ENCODE measurements at places on chromosomes 5 and 9.
A peak's percentile ranks its signal among the peaks of the same experiment; 100 is the strongest.

- no peak for DNase-seq
Measured at GRCh38 chr5:73417303-73418034, 31.1 kb downstream of the FOXD1 start.

DNA sequence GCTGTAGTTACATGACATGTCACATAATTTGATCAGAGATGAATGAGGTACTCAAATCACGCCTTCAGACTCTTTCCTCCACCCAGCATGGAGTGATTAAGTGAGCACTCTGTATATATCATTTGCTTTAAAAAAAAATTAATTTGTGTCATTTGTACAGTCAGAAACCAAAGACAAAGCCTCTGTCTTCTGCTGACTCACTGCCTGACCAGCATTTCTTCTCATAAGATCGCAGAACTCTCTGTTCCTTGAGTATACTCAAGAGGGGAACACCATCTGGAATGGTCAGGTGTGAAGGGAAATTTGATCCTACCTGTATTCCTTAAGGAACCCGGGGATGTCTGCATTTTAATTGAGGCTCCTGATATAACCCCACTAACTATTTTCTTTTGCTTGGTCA, 254.4 kb downstream of the FAM114A2 start:
- no peak for DNase-seq

DNA sequence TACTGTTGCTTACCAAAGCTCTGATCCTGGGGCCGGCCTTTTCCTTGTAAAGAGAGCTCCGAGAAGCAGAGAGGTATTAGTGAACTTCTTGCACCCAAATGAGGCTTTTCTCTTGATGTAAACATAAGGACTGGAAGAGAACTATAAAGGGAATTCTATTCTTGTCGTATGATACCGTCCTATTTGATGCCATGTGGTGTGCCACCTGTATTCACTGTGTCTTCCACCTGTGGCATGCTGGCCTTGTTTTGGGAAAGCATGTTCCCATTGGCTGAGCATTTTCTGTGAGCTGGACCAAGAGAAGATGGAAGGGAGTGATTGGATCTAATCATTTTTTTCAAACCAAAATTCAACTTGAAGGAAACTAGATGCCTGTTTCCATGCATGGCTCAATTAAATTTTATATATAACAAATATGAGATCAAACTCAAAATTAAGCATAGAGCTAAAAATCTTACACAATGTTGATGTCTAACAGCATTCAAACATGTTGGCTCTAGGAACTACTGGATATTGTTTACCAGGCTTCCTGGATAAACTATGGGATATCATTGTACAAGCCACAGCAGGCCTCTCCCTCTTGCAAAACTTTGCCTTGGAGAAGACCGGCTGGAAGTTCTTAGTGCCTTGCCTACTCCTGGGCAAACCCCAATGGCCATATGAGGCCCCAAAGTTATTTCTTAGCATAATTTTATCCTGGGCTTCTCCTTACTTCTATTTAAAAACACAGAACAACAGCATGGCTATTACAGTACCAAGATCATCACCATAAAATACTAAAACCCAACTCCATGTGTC, 115.3 kb downstream of the TSSK1B start:
- no peak for DNase-seq

GRCh38 chr5:41878643-41879478, 8.6 kb upstream of the OXCT1 start:
- no peak for DNase-seq

DNA sequence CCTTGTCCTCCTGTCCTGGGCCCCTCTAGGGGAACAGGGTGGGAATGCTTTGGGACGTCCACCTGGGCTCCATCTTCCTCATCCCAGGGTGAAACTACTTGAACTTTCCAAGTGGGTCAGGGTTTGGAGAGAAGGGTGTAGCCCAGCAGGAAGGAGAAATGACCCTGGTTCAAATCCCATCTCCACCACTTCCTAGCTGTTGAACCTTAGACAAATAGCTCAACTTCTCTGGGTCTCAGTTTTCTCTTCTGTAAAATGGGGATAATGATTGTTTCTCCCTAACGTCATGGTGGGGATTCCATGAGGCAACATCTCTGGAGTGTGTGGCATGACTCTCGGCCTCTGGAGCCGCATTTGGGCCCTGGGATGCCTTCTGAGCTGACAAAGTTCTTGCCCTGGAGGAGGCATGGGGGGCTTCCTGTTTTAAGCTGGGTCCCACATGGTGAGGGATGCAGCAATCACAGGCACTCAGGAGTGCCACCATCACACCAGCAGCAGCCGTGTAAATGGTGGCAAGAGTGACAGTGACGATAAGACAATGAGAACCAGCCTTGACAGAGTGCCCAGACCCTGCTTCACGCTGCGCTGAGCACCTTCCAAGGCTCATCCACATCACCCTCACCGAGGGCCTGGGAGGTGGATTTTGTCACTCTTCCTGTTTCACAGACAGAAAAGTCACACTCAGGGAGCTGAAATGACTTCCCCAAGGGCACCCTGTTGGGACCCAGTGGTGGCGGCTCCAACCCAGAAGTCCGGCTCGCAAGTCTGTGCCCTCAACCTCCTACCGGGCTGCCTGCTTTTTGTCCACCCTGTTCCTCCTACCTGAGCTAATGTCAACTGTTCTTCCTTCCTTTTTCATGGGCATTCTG, 69.5 kb upstream of the IER5L start:
- no peak for DNase-seq

DNA sequence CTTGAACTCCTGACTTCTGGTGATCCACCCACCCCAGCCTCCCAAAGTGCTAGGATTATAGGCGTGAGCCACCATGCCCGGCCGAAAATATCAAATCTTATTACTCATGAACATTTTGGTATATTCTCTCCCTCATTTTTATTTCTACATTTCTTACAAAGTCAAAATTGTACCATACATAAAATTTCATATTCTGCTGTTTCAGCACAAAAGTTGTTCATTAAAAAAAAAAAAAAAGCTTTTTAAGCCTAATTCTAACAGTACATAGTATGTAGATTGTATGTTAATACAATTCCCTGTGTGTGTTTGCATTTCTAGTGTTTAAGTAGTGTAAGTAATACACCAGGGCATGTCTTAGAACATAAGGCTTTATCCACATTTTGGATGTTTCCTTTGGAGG, 14.9 kb downstream of the BNIP1 start:
- DNase-seq = no peak

GRCh38 chr5:176901260-176902101, 2.3 kb upstream of the HK3 start:
- peak; percentile 65 for DNase-seq

- DNase-seq = no peak
Measured at GRCh38 chr9:4111233-4112008, 188.4 kb downstream of the GLIS3 start.

- no peak for DNase-seq
Measured at GRCh38 chr5:84535281-84535680, 150.6 kb upstream of the EDIL3 start.

- no peak for DNase-seq
Measured at GRCh38 chr9:117188394-117188793, 226.5 kb downstream of the ASTN2 start.

GRCh38 chr9:81787747-81788632, 98.6 kb upstream of the TLE1 start:
- no peak for DNase-seq

GRCh38 chr5:122311961-122312590, at the start of gene SNCAIP:
Gene SNCAIP, plus strand, starts transcription at chr5:122312237. Its CDS starts 78,898 bp downstream, at chr5:122391135.
- peak; percentile 38 for DNase-seq

- DNase-seq = peak; percentile 74
Measured at GRCh38 chr5:134003817-134004625, 754 bp downstream of the VDAC1 start.

GRCh38 chr5:150065886-150066285, 20.5 kb downstream of the CSF1R start:
- DNase-seq = no peak

DNA sequence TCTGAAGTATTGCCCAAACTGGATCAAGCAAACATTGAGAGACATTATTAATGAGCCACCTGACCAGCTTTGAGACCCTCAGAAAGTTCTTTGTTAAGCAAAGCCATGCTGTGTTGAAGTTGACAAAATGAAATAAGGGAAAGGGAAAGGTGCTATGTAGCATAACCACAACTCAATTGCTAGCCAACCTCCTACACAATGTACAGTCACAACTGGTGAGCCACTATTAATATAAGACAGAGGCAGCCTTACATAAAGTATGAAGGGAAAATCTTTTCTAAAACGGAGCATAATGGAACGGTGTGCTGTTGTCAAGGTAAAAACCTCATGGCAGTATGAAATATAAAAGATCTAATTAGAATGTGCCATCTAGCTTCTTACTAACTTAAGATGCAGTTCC, 375.8 kb upstream of the ST8SIA4 start:
- no peak for DNase-seq

DNA sequence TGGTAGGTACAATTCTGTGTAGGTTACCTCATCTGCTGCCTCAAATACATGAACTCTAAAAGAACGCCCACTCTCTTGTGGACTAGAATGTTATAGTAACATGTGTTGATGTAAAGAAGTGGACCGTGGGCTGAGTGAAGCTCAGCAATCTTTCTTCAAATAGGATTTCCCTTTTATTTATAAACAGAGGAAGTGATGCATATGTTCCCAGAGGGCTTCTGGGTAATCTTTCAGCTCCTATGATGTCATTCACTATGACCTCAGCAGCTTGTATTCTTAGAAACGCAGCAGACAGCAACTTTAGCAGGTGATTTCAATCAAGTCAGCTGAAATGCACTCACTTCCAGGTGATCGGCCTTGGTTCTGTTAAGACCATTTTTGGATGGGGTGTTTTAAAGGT, 14.4 kb downstream of the F2RL2 start:
- peak; percentile 23 for DNase-seq

DNA sequence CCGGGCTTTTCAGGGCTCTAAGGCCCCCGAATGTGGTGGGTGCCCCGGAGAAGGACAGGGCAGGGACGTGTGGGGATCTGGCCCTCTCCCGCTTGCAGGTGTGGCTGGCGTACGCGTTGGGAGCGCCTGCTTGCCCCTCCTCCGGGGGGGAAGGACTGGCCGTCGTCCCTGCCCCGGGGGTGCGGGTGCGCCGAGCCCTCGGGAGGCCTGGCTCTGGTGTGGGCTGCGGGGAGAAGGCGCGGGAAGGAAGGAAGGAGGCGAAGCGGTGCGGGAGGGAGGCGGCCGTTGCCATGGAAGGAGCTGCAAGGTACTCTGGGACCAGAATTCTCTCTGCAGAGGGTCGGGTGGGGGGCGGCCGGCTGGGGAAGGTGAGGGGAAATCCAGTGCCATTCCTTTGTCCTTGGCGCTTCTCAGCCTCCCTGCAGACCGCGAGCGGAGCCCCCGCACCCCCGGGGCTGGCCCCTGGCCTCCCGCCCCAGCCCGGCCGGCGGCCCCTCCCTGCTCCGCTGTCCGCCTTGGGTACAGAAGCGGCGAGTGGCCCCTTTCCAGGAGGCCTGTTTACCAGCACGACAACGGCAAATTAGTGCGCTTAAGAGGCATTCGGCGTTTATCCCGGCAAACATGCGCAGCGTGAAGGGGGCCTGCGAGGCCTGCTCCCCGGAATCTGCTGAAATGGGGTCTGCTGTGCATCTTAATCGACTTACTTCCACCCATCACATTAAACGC, 67.1 kb upstream of the UNC5A start:
- DNase-seq = no peak

GRCh38 chr9:76704593-76705204, 59.5 kb upstream of the PCA3 start:
- peak; percentile 70 for DNase-seq

DNA sequence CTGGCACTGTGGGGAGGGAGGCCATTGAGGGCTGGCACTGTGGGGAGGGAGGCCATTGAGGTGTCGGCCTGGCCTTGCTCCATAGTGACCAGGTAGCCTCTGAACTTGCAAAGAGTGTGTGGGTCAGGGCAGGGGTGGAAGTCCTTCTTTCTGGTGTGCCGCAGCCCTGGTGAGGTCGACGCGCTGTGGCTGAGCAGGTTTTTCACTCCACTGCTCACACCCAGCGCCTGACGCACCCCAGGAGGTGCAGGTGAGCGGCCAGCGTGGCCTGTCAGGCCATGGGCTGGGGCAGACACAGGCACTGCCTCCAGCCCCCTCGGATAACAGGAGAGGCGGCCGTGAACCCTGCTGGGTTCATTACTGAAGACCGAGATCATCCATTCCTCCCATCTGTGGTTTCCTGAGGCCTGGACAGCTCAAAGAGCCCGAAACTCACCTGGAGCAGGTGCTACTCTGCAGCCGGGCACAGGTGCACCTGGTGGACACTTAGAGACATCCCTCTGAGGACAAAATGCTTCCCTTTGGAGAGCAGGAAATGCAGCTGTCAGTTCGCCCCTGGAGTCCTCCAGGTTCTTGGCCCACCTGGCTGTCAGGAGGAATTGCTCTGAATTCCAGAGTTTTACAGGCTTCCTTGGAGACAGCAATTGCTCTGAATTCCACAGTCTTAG, 32.4 kb downstream of the LHX3 start:
- DNase-seq = no peak

- DNase-seq = no peak
Measured at GRCh38 chr5:35220967-35221366, 9.3 kb downstream of the PRLR start.

- DNase-seq = no peak
Measured at GRCh38 chr5:137656558-137656957, 79.3 kb downstream of the KLHL3 start.

- DNase-seq = no peak
Measured at GRCh38 chr5:173869316-173869715, 18.8 kb upstream of the CPEB4 start.

- no peak for DNase-seq
Measured at GRCh38 chr5:7053528-7054209, 340.4 kb downstream of the TENT4A start.

DNA sequence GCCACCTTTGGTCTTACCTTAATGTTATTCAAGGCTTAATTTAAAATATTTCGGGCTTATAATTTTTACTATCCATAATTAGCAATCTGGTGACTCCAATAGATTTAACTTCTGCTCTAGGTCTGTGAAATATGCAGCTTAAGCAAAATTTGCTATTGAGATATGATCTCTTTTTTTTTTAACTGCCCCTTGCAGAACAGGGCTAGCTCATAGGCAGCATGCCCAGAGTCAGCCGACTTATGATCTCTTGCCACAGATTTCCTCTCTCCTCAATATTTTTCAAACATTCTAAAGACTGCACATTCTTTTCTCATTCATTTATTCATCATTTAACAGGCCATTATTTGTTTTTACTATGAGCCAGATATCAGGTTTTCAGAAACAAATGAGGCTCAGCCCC, 4.5 kb downstream of the TTC23L start:
- no peak for DNase-seq

GRCh38 chr5:102106599-102106998, 189.5 kb downstream of the SLCO4C1 start:
- no peak for DNase-seq

DNA sequence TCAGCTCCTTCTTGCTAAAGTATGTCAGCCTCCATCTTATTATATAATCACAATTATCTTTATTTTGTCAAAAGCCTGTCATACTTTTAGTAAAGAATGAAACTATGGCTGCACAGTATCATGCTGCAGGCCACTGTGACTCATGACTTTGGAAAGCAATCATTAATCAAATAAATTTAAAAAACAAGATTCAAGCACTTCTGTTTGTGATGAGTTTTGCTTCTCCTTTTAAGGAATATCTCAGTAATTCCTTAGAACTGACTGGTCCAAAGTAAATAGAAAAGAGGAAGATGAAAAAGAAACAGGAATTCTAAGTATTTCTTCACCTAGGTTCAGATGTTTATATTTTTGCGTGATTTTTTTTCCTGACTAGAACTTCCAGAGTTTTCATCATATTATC, 83.1 kb downstream of the EDIL3 start:
- no peak for DNase-seq

- DNase-seq = peak; percentile 72
Measured at GRCh38 chr5:139961435-139962157, 81.5 kb downstream of the NRG2 start.

- no peak for DNase-seq
Measured at GRCh38 chr9:106383072-106383471, 479.9 kb upstream of the ZNF462 start.

- no peak for DNase-seq
Measured at GRCh38 chr9:126376311-126377175, 49.9 kb downstream of the MVB12B start.
